ENCODE measurements at places on chromosomes 6 and 20.

GRCh38 chr20:13442986-13443385 lies 195.7 kb downstream of the TASP1 start:
- DNase-seq, result no peak

DNA sequence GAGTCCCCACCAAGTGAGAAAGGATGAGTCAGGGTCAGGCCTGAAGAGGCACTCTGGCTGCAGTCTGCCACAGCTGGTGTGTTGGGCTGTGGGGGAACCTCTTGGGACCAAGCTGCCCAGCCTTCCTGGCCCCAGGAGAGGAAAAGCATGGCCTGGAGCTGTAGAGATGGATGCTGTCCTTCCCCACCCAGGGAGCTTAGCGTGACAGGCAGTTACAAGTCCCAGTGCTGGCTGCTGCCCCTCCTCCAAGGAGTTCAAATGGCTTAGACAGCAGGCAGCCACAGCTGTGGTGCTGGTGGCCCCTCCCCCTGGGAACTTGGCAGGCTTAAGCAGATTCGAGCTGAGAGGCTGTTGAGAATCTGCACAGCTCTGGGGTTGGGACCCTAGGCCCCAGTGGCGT lies 253.2 kb downstream of the PLCB1 start:
- DNase-seq, result peak; percentile 43

DNA sequence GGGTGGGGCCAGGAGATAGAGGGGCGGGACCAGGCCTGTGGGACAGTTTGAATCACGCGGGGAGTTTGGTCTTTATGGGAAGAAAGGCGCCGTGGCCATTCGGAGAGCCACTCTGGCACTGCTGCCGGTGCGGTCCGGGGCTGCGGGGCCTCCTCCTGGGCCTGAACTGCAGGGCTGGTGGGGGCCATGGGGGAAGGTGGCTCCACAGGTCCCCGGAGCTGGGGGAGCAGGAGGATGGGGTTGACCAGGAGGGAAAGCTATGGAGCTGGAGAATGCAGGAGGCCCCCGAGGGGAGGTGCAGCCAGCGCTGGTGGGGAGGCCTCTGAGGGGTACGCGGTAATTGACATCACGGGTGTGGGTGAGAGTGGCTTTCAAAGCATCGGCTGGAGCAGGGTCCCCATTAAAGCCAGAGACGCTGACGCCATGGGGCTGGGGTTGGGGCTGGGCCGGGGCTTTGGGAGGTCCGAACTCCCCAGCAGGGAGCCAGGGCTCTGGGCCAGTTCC lies 1.8 kb upstream of the BHLHE23 start:
- DNase-seq, result no peak

- no peak for DNase-seq
These were observed 84.6 kb downstream of the PDE7B start for GRCh38 chr6:135935941-135936601.

GRCh38 chr20:47361057-47361915 lies 4.8 kb upstream of the ZMYND8 start:
- no peak for DNase-seq

DNA sequence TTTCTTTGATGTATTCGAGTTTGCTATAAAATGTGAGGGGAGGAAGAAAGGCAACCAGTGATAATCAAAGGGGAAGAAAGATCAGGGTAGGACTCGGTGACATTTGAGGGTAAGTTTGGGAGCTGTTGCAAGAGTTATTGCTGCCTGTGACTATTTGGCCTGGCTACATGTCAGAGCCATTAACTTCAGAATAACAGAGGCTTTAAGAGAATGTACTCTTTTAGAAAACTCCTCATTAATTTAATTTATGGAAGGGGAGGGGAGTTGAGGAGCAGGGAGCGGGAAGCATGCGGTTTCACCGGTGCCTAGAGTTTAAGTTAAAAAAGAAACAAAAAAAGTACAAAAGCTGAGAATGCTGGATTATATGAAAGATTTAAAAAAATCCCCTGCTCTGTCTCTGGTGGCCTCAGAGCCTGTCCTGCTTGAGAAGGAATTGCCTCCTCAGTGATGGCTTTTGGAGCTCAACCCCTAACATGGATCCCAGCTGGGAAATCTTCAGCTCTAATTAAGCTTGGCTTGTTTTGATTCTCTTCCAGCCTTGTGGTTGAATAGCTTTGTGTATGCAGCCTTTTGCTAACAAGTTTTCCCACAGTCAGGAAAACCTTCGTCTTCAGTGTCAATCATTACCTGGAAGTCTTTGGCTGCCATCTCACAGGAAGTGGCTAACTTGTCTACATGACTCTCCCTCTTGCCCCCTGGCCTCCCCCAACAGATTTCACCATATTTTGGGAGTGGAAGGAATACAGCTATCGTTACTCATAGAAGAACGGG lies 238.2 kb downstream of the SOX4 start:
- DNase-seq, result no peak

GRCh38 chr6:114839019-114839418 lies 496.2 kb upstream of the HS3ST5 start:
- no peak for DNase-seq

DNA sequence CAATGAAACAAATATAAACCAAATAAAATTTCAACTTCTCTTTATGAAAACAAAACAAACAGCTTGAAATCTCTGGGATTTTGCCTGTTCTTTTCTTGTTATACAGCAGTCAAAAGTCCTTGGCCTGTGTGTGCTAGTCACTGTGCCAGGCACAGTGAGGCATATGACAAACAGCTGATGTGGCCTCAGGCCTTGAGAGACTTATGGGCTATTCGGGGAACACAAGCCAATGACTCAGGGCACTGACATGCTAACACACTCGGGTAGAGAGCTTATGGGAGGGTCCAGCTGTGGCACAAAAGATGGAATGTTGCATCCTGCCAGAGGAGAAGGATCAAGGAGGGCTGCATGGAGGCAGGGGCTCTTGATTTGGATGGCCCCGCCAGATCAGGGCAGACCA lies 95.4 kb upstream of the NKX2-2 start:
- DNase-seq, result no peak

DNA sequence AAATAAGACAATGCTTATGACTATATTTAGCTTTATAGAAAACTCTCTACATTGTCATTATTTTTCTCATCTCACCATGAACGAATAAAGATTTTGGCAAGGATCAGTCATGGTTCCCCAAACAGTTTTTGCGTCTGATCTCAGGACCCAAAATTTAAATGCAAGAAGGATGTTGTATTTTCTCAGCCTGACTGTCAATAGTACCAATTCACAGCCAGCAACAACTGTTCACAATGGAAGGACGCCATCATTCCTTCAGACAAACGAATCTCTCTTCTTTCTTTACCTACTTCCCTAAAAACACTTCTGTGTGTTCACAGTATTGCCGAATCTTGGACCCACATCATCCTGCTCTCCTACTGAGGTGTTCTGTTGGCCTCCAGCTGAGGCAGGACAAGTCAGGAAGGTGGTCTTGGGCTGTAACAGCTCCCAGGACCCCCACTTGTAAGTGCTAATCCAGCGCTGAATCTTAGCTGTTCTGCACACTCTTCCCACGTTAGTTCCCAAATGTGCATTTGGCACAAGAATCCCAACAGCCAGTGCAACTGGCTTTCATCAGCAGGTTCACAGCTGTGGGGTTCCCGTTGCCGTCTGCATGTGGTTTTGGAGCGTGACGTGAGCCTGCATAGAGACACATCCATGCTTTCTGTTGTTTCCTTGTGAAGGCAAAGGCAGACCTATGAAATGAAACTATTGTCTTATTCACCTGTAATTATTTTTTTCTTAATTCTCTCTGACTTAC lies 600.0 kb downstream of the QKI start:
- no peak for DNase-seq

GRCh38 chr6:14072084-14072483 lies 45.5 kb upstream of the CD83 start:
- no peak for DNase-seq

DNA sequence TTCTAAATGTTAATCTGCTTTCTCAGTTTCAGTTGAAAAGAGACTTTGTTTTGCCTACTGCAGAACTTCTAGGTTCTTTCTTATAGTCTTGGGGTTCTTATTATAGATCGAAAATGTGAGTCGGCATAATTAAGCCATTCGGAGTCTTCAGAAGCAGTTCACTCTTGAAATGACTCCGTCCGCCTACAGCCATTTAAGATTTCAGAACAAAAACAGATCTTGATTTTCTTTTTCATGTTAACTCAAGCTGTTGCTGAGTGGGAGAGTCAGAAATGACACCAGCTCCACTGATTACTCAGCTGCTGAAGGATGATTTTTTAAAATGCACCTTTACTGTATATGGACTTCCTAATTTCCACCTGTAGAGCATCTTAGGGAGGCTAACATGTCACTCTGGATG lies 15.9 kb downstream of the PRDM1 start:
- no peak for DNase-seq

GRCh38 chr6:35019171-35019570 lies 122.0 kb downstream of the TCP11 start:
- no peak for DNase-seq

- DNase-seq, result no peak
These were observed 60.2 kb upstream of the RPS6KA2 start for GRCh38 chr6:166687070-166687878.

DNA sequence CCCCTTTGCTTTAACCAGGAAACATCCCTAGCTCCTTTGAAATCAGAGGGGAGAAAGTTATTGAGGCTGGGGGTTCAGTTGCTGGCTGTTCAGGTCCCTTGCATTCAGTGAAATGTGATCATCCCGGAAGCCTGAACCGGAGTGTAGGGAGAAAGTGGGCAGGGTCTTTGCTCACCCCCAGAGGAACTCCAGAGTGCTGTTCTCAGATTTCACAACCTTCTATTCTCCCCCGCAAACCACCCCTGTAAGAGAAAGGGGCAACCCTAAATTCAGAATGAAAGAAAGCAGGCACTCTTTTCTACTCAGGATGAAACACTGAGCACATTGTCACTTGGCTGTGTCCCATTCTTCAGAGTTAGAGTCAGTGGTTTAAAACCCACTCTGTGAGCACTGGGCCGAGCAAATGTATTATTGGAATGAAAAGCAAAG lies 139.8 kb downstream of the KHDC1L start:
- DNase-seq, result no peak

- no peak for DNase-seq
These were observed 1102.8 kb upstream of the GJE1 start for GRCh38 chr6:141029908-141030307.

DNA sequence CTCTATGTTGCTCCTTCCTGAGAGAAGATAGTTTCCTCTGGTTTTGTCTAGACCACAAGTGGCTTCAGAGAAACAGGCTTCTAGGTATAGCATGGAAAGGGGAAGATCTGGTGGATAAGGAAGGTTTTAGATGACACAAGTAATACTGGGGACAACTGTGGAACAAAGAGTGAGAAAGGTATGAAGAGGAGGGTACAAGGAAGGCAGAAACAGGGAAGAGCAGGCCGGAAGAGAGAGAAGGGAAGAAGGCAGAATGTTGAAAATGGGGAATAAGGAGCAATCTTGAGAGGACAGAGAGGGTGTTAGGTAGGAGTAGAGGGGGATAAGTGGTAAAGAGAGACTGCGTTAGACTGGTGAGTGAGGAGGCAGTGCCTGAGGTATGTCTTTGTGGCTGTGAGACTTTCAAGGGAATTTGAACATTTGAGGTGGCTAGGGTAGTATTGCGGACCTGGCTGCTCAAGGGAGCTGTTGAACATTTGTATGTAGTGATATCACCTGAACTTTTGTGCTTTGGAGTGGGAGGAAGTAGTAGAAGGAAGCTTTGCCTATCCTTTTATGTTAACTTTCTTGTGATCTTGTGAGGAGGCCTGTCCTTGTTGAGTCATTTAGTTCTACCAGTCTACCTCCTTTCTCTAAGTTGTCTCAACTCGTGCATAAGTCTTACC lies 69.5 kb downstream of the FOXO3 start:
- DNase-seq, result no peak

GRCh38 chr20:62886709-62887058 lies 25.1 kb upstream of the TCFL5 start:
- DNase-seq, result no peak

DNA sequence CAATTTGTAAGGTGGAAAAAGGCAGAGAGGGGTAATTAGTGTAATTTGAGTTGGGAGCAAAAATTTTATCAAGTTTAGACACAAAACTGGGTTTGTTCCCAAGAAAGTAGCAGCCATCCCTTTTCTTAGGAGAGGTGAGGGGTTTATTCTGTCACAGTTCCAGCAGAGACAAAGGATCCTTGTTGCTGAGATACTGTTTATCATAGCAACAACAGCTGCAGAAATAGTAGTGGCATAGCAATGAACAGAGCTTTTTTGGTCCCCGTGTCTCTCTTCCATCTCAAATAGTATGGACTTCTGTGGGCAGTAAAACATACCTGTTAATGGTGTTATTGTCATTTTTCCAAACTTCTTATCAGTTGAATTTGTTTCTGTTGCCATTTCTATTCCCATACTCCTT lies 23.9 kb downstream of the ZKSCAN8 start:
- DNase-seq, result no peak

DNA sequence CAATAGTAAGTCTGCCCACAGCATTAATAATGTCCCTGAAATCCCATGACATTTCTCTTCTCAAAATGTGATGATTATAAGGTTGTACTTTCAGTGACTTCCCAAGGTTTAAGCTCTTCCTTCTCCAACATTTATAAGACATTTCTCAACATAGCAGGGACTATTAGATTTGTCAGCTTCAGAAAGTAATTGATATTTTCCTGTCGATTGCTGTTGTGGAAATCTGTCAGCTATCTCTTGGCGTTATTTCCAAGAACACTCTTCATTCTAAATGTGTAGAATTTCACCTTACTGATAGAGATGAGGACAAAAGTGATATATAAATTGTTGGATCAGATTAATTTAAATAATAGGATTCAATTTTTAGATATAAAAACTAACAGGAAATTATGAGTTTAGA lies 149.7 kb upstream of the IMPG1 start:
- DNase-seq, result no peak

GRCh38 chr20:59603176-59603575 lies 1.2 kb upstream of the PHACTR3 start:
- DNase-seq, result no peak

GRCh38 chr6:37931066-37931465 lies 111.5 kb downstream of the ZFAND3 start:
- no peak for DNase-seq

GRCh38 chr20:23754731-23755130 lies 4.0 kb upstream of the CST1 start:
- DNase-seq, result no peak

- no peak for DNase-seq
These were observed at the start of gene HIVEP1 for GRCh38 chr6:12012038-12012557. Gene HIVEP1 (plus strand): TSS chr6:12012312. CDS start chr6:12015629, 3,317 bp downstream.

- peak; percentile 32 for DNase-seq
These were observed 868 bp upstream of the SLC2A4RG start for GRCh38 chr20:63738687-63739129.

DNA sequence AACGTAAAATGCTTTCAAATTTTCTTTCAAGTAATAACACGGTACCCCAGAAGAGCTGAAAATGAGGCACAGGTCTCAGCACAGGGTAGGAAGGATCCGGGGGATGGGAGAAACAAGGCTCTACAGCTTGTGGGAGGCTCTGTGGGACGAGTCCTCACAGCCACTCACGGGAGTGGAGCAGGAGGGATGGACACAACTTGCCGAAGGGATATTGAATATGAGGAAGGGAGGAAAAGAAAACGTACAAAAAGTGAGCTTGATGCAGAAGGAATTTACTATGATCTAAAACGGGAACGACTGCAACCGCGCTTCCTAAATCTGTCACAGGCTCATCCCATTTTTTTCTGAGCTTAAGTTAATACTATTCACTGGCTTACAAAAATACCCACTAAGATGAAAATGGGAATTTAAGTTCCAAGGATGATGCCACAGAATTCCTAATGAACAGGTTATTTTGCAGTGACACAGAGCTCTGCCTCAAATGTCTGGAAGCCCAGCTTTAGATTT lies 72.9 kb downstream of the FYN start:
- DNase-seq, result no peak

GRCh38 chr6:44892579-44892978 lies 435.6 kb upstream of the RUNX2 start:
- DNase-seq, result no peak
